Body of pancreas (tissue), 4 donors: ENCODE measurements at places on chromosomes 11 and 22. TPM values are rescaled to one million over a fixed set of nuclear protein-coding genes. Genes with fewer than 3 reads are reported as not detected.
A peak's percentile ranks its signal among the peaks of the same experiment; 100 is the strongest.

DNA sequence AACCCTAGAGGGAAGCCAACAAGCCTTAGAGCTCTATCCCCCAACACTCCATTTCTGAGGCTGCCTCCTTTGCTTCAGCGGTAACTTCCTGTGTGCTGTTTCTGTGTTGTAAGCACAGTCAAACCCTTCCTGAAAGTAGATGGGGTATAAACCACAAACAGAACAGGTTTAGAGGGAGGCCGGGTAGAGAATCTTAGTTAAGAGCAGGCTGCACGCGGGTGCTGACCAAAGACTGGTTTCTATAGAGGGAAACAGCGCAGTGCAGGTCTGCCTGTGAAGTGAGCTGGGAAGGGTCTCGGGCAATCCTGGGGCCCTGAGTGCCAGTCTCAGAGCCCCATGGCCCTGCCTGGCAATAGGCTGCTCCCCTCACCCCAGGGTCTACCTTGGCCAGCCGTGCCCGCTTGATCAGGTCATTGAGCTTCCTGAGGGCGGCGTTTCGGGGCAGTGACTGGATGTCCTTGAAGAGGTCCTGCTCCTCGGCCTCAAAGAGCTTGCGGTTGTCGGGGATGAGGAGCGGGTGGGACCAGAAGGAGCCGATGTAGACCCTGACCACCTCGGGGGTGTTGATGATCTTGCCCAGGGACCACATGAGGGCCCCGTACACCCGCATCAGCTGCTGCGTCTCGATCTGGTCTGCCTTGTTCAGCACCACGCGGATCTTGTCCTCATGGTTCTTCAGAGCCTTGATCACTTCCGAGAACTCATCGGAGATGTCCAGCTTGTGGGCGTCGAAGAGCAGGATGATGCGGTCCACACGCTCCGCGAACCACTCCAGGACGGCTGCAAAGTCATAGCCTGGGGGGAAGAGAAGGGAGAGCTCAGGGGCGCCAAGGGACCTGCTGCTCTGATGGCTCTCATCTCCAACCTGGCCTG, 15.3 kb upstream of the CDC42BPG start:
- H3K27me3 ChIP-seq, result no peaks in the 10 kb centered on the region
- H3K36me3 ChIP-seq, result no peaks in the 10 kb centered on the region
- no peak overlapping the region for H3K4me3 ChIP-seq
- no peak for DNase-seq
- H3K27ac ChIP-seq, result no peak overlapping the region

- no peak overlapping the region for H3K27ac ChIP-seq
- H3K4me3 ChIP-seq, result no peak overlapping the region
- no peak for DNase-seq
- H3K4me1 ChIP-seq, result no peaks in the 10 kb centered on the region
- H3K27me3 ChIP-seq, result no peaks in the 10 kb centered on the region
These were observed 4.3 kb upstream of the OR5B12 start for GRCh38 chr11:58446294-58446693.

DNA sequence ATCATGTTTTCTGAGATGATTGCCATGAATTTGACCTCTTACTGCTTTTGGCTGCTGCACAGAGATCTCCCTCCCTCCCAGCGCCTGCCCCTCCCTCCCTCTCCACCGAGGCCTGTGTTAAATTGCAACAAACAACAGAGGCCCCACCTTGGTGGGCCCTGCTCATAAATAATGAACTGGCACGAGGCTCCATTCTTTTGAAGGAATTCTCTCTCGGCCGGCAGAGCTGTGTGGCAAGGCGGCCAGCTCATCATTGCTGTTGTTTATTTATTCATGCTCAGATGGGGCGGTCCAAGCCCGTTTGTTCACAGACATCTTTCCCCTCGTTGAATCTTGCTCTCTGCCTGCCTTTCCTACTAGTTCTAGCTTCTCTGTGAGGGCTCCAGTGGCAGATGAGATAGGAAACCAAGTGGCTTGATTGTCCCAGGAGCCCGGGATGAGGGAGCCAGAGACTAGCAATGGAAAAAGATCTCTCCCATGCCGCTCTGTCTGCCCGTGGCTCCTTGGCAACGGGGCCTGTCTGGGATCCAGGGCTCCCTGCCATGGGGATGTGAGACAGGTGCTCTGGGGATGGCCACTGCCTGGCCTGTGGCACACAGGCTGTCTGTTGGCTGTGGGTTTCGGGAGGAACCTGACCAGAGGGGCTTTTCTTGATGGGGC, 192.6 kb downstream of the DSCAML1 start:
- H3K27ac ChIP-seq, result no peak overlapping the region
- no peak for DNase-seq
- no peaks in the 10 kb centered on the region for H3K36me3 ChIP-seq
- no peaks in the 10 kb centered on the region for H3K4me1 ChIP-seq
- no peak overlapping the region for H3K4me3 ChIP-seq

The PSMC3 gene
- total RNA-seq, result 62.8 TPM

DNA sequence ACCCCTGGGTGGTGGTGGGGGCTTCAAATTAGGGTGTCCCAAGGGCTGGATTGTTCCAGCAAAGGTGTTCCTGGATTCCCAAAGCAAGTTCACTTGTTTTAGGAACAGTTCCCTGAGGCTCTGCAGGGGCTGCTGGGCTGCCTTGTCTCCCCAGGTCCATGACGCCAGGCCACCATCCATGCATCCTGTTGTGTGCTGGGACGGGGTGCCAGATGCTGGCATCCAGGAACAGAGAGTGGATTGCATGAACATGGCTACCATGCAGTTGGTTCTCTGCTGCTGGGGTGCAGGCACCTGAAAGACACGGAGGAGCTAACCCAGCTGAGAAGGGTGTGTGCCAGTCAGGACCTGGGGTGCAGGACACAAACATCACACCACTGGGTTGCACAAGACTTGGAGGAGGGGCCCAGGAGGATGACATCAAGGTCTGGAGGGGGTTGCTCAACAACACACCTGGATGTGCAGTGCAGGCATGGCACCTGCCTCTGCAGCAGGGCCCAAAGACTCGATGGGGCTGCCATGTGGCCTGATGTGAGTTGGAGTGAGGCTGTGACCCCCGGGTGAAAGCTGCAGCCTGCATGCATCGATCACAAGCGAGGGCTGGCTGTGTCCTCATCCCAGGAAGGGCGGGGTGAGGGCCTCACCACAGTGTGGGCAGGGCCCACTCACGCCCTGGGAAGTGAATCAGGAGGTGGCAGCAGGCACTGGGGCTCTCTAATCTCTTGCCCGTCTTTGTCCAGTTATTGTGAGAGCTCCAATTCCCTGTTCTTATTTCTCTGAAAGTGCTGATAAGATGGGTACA, 74.0 kb upstream of the CLDN5 start:
- no peak overlapping the region for H3K27ac ChIP-seq
- no peak overlapping the region for H3K4me3 ChIP-seq
- no peaks in the 10 kb centered on the region for H3K4me1 ChIP-seq
- no peak for DNase-seq
- H3K36me3 ChIP-seq, result no peaks in the 10 kb centered on the region

GRCh38 chr22:38869663-38870062, 2.4 kb downstream of the CBX6 start:
- H3K27ac ChIP-seq, result no peak overlapping the region
- H3K4me1 ChIP-seq, result peaks cover 46% of the 10 kb centered on the region
- no peak for DNase-seq

DNA sequence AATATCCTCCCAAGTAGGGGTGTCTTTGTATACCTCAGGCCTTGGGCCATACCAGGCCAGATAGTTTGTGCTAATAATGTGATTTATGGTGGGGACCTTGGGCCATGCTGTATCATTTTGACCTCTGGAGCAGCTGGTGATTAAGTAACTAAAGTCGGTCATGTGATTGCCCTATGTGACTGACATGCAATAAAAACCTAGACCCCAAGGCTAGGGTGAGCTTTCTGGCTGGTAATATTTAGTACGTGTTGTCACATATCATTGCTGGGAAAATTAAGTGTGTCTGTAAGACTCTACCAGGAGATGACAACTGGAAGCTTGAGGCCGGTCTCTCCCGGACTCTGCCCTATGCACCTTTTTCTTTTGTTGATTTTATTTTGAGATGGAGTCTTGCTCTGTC, 12.6 kb upstream of the TFIP11 start:
- H3K4me1 ChIP-seq, result peaks cover 50% of the 10 kb centered on the region
- H3K36me3 ChIP-seq, result no peaks in the 10 kb centered on the region
- H3K4me3 ChIP-seq, result no peak overlapping the region
- H3K27ac ChIP-seq, result peak overlapping the region; percentile 80
- no peak for DNase-seq
- no peaks in the 10 kb centered on the region for H3K27me3 ChIP-seq

- H3K27me3 ChIP-seq, result no peaks in the 10 kb centered on the region
- H3K36me3 ChIP-seq, result no peaks in the 10 kb centered on the region
- no peak overlapping the region for H3K27ac ChIP-seq
- no peaks in the 10 kb centered on the region for H3K4me1 ChIP-seq
These were observed 37.1 kb downstream of the RNF141 start for GRCh38 chr11:10503777-10504480.

GRCh38 chr11:125874556-125875124, 12.8 kb upstream of the HYLS1 start:
- DNase-seq, result peak; percentile 65
- no peak overlapping the region for H3K27ac ChIP-seq

GRCh38 chr11:80838153-80838552, 1397.3 kb upstream of the TENM4 start:
- no peaks in the 10 kb centered on the region for H3K27me3 ChIP-seq
- no peaks in the 10 kb centered on the region for H3K4me1 ChIP-seq
- no peak overlapping the region for H3K27ac ChIP-seq
- H3K36me3 ChIP-seq, result no peaks in the 10 kb centered on the region

The SLC5A1 gene
- total RNA-seq, result 0.33 TPM

GRCh38 chr11:118606844-118607228, 579 bp upstream of the PHLDB1 start:
- peaks cover 5% of the 10 kb centered on the region for H3K36me3 ChIP-seq
- no peak overlapping the region for H3K4me3 ChIP-seq
- H3K4me1 ChIP-seq, result peaks cover 59% of the 10 kb centered on the region
- no peaks in the 10 kb centered on the region for H3K27me3 ChIP-seq
- no peak for DNase-seq

DNA sequence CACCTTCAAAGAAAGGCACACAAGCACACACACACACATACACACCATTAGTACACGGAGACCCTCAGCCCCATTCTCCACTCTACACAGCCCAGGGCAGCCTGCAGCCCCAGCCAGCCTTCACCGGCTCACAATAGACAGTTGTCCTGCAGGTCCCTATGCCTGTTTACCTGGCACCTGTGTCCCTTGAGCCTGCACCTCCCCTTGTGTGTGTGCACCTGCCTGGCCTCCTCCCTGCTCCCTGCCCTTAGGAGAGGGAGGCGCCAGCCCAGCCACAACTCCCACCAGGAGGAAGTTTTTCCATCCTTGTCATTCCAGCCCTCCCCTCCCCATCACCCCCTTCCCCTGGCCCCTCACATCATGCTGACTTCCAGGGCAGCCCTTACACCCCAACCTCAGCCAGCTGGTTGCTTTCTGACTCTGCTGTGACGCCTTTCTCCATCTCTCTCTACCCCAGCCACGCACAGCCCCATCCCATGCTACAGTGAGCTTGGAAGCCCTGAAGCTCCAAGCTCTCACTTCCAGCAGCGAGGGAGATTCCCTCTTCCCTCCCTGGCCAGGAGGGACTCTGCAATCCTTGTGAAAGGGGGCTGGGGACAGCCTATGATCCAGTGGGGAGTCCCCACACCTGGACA, 4.4 kb downstream of the AHNAK start:
- H3K4me3 ChIP-seq, result no peak overlapping the region
- no peaks in the 10 kb centered on the region for H3K36me3 ChIP-seq
- no peak for DNase-seq
- peak overlapping the region; percentile 37 for H3K27ac ChIP-seq
- H3K27me3 ChIP-seq, result no peaks in the 10 kb centered on the region

DNA sequence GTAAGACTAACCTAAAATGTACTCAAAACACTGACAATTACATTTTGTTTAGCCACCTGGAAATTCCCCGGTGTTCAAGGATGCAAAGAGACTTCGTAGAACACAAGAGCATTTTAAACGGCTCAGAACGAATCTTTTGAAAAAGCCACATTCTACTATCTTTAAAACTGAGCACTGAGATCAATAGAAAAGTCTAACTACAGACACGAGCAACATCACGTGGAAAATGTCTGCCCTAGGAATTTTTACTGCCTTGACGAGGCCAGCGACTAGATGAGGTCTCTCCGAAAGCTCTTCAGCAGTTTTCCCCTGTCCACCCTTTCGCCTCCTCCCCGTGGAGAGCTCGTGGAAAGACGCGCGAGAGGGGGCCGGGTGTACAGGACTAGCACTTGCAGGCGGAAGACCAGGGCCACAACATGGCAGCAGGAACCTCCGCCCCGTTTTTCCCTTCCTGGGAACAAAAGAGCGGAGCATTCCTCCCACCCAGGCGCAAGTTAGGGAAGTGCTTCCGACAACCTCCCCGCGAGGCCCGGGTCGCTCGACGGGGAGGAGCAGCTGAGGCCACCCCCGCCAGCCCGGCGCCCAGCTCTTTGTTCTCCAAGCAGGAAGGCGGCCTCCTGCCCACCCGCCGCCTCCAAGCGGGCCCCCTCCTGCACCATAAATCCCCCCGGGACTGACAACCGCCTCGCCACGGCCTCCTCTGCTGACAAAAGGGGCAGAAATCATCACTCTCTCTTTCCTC, 1.1 kb downstream of the EIF4G2 start:
- H3K27me3 ChIP-seq, result no peaks in the 10 kb centered on the region
- peak overlapping the region; percentile 75 for H3K27ac ChIP-seq
- peaks cover 36% of the 10 kb centered on the region for H3K4me1 ChIP-seq
